MCF 10A (cell line): ENCODE measurements at places on chromosomes 11 and 22.

- DNase-seq, result no peak
Measured at GRCh38 chr22:39219071-39220039, 25.4 kb downstream of the PDGFB start.

DNA sequence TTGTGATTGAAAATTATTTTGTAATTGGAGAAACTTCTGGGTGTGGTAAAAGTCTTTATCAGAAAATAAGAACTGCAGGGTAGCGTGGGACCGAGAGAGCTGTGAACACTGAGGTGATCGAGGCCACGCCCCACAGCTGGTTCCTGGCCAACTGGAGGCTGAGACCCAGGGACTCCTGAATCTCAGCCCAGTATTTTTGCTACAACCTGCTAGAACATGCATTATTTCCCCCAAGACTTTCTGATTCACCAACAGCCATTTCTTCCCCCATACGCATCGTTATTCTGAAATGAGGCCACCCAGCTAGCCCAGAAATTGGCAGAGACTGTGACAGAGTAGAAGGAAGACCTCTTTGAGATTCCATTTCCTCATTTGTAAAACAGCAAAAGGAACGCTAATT is 3.4 kb upstream of the FGF19 start:
- peak; percentile 82 for DNase-seq

- no peak for DNase-seq
Measured at GRCh38 chr11:72727521-72727920, 24.7 kb downstream of the ARAP1 start.

DNA sequence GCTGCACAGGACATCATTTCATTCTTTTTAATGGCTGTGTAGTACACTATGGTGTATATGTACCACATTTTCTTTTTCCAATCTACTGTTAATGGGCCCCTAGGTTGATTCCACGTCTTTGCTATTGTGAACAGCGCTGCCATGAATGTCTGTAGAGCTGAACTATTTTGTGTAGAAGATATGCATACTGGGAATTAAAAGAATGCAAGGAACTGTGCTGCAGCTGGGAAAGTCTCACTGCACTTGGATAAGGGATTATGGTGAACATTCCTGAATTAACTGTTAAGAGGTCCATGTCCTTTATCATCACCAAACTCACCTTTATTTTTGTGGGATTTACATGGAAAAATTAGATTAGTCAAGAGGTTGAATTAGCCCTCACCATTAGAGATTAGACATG is 224.7 kb downstream of the SNX19 start:
- DNase-seq, result no peak

GRCh38 chr11:16310943-16311342 is 45.4 kb downstream of the SOX6 start:
- DNase-seq, result no peak

DNA sequence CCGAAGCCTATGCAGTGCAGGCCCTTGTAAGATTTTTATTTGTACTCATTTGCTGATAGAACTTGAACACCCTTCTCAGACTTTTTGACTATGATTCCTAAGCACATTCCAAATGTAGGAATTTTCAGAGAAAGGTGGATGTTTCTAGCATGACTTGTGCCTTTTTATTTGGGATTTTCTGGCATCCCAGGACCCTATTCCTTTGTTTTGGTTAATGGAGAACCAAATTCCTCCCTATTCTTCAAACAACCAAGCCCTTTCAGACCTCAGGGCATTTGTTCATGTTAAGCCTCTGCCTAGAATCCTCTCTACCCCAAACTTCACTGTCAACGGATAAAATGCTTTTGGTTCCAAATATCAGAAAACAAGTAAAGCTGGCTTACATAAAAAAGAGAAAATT is 371.1 kb downstream of the DDX10 start:
- no peak for DNase-seq

- no peak for DNase-seq
Measured at GRCh38 chr11:77636731-77637344, 756 bp downstream of the CLNS1A start.

DNA sequence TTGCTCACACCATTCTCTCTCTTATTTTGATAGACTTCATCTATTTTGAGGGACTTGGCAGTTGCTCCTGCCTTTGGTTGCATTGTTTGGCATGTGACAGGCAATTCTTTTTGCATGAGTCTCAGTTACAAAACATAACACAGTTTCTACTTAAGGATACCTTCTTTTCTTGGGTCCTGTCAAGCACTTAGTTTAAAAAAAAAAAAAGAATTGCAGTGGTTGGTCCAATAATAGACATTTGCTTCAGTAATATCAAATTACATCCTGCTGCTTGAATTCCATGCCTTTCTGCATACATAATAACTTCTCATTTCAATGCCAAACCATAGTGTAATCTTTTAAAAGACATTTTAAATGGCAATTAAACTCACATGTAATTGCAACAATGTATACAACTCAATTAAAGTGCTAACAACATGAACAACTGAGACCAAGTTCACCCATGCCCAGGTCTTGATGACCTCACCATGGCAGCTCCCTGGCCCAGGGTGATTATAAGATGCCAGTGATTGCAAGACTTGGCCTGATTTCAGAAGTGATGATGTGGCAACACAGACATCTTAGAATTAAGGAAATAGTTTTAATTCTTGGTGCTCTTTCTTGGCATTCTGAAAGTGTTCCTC is 32.2 kb upstream of the PLET1 start:
- DNase-seq, result peak; percentile 96

- DNase-seq, result no peak
Measured at GRCh38 chr22:49544286-49544685, 283.4 kb downstream of the BRD1 start.

DNA sequence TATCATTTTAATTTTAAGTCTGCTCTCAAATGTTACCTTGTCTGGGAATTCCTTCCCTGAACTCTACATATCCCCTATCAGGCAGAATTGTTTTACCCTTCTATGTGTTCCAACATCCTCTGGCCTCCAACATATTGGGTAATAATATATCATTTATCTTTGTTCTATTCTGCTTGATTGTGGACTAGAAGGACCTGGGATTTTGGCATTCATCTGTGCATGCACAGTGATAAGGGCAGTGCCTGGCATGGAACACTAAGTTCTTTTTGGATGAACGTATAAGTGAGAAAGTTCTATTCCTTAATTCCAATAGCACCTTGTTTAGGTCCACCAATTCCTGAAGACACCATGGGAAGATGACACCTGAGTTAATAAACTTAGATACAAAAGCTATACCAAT is 1.2 kb upstream of the MS4A2 start:
- no peak for DNase-seq

- no peak for DNase-seq
Measured at GRCh38 chr11:133515107-133515506, 17.2 kb downstream of the OPCML start.

GRCh38 chr22:22906907-22907550 is 19.4 kb downstream of the IGLL5 start:
- DNase-seq, result no peak

DNA sequence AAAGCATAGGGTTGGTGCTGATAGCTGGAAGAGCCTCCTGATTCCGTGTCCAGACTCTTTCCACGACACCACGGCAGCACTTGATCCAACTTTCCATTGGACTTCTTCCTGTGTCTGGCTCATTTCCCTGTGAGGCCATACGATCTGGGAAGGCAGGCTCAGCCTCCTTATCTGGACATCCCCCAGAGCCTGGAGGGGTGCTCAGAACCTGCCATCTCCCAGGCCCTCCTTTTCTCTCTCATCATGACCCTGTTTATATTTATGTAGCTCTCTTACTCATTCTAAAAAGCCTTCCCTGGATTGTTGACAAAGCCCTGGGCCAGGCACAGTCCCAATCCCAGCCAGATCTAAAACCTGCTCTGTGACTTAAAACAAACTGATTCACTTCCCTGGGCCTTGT is 7.8 kb upstream of the BCL9L start:
- no peak for DNase-seq

DNA sequence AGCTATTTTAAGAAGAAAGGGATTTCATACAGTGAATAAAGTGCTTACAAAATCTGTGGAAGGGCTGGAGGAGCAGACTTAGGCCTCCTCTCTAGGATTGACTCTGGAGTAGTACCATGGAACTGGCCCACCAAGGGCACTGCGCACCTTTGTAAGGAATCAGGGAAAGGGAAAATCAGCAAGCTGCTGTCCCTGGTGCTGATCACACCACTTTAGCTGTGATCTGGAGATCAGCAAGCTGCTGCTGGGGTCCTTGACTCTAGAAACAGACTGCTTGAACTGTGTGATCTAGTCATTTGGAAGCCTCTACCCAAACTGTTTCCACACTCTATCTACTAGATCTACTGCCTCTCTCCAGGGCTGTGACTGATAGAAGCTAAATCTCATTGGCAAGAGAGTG is 18.4 kb upstream of the TECTA start:
- peak; percentile 23 for DNase-seq

- no peak for DNase-seq
Measured at GRCh38 chr22:49815641-49816091, 12.0 kb downstream of the BRD1 start.

DNA sequence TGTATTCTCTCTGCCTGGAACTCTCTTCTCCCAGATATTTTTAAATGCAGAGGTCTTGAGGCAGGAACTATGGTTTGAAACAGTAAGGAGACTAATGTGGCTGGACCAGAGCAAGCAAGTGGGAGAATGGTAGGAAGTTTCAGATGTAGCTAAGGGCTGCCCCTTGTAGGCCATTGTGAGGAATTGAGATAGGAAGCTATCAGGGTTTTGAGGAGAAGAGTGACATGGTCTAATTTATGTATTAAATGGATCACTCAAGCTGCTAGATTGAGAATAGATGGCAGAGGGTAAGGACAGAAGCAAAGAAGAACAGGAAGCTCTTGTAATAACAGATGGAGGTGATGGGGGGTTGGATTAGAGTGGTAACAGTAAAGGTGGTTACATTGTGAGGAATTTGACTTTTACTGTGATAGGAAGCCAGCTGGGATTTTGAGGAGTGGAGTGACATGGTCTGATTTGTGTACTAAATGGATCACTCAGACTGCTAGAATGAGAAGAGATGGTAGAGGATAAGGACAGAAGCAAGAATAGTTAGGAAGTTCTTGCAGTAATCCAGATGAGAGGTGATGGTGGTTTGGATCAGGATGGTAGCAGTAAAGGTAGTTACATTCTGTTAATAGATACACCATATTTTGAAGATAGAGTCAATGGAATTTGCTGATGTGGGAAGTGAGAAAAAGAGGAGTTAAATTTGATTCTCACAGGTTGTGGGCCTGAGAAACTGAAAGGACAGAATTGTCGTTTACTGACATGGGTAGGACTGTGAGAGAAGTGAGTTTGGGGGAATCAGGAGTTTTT is 63.0 kb downstream of the HIPK3 start:
- no peak for DNase-seq

- no peak for DNase-seq
Measured at GRCh38 chr11:120689596-120690275, 178.2 kb downstream of the GRIK4 start.

- DNase-seq, result no peak
Measured at GRCh38 chr11:104510169-104510568, 346.2 kb upstream of the PDGFD start.

- no peak for DNase-seq
Measured at GRCh38 chr11:64230985-64231365, 627 bp downstream of the DNAJC4 start.

DNA sequence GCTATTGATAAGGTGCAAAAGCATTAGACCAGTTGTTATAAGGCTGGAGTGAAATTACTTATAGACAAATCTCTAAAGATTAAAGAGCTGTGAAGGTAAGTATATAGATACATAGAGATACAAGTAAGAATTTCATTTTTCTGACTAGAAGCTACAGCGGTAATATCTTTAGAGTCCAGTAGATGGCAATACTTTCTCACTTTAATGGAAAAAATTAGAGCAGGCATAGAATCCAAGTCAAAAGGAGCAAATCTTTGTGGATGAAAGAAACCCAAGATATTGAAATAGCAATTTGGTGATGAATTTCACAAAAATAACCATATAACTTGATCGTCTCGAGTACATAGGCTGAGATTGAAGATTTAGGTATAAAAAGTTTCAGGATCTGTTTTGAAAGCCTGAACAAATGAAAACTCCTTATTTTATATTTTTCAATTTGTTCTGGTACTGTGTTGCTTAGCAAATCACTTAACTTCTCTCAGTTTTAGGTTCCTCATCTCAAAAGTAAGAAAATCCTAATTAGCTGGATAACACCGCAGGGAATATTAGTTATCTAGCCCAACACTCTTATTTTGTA is 81.9 kb downstream of the UVRAG start:
- DNase-seq, result peak; percentile 54

GRCh38 chr11:11422411-11423128 is 69.5 kb upstream of the CSNK2A3 start:
- peak; percentile 80 for DNase-seq

DNA sequence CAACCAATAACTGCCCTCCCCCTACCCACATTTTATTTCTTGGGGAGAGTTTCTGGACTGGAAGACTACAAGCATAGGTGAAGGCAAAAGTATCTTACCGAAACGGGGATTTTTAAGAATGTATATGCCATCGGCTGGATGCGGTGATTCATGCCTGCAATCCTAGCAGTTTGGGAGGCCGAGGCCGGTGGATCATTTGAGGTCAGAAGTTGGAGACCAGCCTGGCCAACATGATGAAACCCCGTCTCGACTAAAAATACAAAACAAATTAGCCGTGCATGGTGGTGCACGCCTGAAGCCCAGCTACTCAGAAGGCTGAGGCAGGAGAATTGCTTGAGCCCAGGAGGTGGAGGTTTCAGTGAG is 20.8 kb upstream of the SLN start:
- DNase-seq, result no peak

DNA sequence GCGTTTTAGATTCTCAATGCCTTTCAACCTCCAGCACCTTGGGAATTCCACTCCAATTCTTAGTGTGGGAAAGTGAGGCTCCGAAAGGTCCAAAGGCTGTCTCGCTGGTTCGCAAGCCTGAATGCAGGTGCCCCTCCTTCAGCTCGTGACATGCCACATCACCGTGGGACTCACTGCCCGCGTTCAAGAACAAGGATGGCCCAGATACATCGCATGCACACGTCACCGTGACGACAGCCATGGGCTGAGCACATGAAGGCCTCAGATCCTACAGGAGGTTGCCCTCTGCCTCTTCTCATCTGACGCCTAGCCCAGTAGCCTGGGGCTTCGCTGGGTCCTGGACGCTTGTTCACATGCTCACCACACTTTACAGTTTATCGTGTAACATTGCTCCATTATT is 4.4 kb upstream of the LINC01488 start:
- DNase-seq, result no peak

DNA sequence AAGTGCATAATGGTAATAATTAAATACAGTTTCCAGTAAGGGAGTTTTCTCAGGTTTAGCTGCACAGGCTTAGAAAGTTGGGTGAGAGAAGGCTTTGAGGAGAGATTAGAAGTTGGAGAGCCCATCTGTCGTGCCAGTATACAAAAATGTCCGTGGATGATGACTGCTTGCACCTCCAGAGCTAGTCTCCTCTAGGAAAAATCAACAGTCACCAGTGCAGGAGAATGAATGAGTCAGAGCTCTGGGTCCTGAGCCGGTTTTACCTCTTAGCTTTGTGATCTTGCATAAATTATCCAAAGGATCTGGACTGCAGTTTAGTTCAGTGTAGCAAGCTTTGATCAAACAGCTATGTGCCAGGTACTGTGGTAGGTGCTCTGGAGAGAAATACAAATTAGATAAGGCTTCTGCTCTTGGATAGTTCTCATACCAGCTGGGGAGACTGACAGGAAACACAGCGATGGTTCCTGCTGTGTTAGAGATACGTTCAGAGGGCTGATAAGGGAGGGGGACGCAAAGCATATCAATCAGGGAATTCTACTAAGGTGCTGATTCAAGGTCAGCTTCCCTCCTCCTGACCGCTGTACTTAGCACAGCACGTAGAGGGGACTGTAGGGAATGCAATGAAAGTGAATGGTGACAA is 125.9 kb downstream of the TEAD1 start:
- DNase-seq, result peak; percentile 80

- peak; percentile 75 for DNase-seq
Measured at GRCh38 chr11:68271023-68271780, 571 bp downstream of the C11orf24 start.
